ENCODE measurements at places on chromosomes 6 and 20.

- no peak for DNase-seq
Measured at GRCh38 chr20:61313396-61313795, 61.3 kb downstream of the CDH4 start.

DNA sequence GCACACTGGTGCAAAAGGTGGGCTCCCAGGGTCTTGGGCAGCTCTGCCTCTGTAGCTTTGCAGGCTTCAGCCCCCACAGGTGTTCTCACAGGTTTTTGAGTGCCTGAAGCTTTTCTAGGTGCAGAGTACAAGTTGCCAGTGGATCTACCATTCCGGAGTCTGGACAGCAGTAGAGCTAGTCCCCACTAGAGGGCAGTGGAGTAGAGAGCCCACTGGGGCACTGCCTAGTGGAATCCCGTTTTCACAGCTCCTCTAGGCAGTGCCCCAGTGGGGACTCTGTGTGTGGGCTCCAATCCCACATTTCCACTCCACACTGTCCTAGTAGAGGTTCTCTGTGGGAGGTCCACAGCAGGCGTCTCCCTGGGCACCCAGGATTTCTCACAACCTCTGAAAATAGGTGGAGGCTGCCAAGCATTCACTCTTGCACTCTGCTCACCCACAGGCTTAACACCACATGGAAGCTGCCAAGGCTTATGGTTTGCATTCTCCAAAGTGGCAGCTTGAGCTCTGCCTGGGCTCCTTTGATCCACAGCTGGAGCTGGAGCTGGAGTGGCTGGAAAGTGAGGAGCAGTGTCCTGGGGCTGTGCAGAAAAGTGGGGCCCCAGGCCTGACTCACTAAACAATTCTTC, 86.3 kb upstream of the PROKR2 start:
- no peak for DNase-seq

DNA sequence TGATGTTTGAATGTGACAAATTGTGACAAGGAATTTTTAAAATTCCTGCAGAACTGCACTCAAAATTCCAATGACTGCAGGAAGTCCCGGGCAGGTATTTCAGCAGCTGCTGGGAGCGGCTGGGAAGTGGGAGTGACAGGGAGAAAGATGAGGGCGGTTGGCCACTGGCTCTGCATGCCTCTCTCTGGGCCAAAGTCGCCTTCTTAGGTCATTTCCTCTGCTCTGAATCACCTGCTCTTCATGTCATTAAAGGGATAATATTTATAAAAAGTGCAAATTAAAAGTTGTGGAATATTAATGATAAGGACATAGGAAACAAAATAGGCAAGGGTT, 43.9 kb downstream of the RAMACL start:
- no peak for DNase-seq

- no peak for DNase-seq
Measured at GRCh38 chr6:108294297-108294726, 542 bp upstream of the AFG1L start.

GRCh38 chr6:108560463-108561308, at the start of gene FOXO3:
Gene FOXO3, plus strand, starts transcription at chr6:108560917. Its CDS starts 292 bp downstream, at chr6:108561209.
- DNase-seq: peak; percentile 97

DNA sequence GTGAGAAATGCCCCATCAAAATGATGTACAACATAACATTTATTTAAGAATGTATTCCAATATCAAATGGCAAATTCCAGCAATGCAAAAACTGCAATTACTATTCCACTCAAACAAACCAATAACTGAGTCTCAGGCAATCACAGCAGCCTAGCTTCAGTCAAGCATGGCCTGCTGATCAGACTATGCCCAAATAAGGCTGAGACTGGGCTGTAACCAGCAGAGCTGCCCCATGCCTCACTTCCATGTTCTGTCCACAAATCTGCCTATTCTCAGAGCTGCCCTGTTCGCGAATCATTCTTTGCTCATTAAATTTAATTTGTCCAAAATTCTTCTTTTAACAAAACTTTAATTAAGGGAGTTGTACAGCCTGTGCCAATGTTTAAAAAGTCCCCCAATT, 155.4 kb downstream of the FNDC1 start:
- no peak for DNase-seq

DNA sequence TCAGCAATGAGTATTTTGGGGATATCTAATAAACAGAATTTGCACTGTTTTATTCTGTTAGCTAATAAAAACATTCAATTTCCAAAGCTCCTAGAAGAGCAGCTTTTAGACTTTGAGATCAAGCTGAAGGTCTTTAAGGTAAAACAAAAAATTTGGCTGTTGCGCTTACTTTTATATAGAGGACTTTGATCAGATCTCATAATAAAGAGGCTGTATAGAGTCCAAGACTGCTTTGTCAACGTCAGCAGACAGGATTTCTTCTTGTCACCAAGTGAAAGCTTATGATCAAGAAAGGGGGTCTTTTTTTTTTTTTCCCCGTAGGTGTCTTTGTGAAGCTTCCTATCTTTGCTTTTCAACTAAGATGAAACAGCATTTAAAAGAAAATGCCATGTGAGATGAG, 556.5 kb upstream of the SLC35B3 start:
- no peak for DNase-seq

DNA sequence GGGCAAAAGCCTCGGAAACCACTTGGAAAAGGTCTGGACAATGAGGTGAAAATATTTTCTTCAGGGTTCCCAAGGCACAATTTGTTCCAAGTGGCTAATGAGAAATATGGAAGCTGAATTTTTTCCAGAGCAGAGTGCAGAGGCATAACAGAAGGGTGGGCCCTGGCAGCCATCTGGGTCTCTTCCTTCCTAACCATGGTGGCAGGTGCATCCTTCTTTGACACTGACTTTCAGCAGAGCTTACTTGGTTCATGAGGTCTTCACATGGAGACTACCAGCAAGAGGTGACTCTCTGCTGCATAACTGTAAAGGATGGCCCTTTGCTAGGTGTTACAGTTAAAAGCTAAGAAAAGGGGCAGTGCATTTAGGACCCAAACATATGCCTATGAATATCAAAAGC, 522.9 kb downstream of the KIF16B start:
- no peak for DNase-seq

DNA sequence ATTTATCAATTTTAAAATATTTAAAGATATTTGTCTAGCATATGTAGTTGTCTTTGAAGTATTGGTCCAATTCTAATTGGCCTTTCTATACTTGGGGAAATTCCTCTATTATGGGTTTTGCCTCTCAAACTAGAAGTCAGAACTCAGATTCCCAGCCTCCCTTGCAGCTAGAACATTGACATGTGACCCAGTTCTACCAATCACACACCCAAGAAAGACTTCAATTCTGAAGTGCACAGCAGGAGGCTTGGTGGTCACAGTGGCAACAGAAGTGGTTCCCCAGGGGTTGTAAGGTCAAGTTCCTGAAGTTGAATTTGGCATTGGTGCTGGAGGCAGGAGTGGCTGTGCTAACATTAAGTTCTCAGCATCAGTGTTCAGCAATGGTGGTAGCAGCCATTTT, 14.8 kb upstream of the FKBP5 start:
- no peak for DNase-seq

DNA sequence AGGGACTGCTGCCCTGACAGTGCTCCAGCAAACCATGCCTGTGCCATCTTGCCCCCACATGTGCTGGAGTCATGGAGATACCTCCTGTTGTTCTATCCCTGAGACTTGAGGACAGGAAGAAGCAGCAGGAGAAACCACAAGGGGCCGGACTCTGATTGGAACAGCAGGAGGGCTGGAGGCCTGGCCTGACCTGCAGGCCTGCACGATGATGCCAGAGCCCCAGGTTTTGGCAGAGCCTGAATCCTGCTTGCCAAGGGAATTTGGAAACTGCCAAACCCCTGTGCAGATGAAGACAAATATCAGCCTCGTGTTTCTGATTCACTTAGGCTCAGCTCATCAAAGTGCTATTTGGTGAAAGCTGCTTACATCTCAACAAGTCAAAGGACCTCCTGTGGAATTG, 177.6 kb downstream of the MAFB start:
- no peak for DNase-seq

DNA sequence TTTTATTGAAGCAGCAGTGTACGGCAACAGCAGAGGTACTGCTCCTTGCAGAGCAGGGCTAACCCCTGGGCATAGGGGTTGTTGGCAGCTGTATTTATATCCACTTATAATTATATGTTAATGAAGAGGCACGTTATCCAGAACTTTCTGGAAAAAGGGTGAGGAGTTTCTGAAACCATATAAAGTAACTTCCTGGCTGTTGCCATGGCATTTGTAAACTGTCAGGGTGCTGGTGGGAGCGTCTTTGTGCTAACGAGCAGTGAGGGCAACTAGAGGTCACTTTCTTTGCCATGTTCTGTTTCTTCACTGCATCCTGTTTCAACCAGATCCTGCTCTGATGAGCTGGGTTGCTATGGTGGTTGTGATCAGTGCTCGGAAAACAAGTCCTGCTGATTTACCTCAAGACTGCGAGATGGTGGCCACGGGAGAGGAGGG, 11.1 kb upstream of the ARFGEF2 start:
- DNase-seq: no peak

DNA sequence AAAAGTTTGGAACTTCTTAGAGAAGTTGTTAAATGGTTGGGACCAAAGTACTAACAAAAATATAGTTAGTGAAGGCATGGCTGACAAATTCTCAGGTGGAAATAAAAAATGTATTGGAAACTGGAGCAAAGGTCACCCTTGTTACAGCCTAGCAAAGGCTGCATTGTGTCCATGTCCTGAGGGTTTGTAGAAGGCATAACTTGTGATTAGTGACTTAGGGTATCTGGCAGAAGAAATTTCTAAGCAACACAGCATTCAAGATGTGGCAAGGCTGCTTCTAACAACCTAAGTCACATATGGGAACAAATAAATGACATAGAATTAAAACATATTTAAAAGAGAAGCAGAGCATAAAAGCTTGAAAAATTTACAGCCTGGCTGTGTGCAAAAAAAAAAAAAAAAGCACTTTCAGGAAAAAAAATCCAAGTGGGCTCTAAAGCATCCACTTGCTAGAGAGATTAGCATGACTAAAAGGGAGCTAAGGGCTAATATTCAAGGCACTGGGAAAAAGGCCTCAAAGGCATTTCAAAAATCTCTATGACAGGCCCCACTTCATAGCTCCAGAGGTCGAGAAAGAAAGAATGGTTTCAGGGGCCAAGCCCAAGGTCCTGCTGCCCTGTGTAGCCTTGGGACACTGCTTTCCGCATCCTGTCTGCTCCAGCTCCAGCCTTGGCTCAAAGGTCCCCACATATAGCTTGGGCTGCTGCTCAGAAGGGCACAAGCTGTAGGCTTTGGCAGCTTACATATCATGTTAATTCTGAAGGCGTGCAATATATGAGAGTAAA, 453.2 kb upstream of the PTCHD4 start:
- no peak for DNase-seq

GRCh38 chr6:63418741-63419140, 99.0 kb upstream of the LGSN start:
- DNase-seq: no peak

DNA sequence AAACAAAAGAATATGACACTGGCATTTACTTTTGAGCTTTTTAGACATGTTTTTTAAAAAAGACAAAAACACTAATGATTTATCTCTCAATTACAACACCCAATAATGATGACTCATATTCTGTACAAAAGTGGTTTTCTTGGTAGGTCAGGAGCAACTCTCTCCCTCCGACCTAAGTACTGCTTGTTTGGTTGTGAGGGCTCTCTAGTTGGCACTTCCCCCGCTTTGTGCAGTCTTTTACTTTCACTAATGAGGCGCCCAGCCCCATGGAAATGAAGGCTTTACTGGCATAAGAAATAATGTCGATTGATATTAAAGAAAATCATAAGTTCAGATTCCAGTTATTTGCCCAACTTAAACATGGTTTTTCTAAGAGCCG, 1.3 kb downstream of the KPNA5 start:
- no peak for DNase-seq

GRCh38 chr6:135183532-135184440, 2.7 kb downstream of the MYB start:
- no peak for DNase-seq

DNA sequence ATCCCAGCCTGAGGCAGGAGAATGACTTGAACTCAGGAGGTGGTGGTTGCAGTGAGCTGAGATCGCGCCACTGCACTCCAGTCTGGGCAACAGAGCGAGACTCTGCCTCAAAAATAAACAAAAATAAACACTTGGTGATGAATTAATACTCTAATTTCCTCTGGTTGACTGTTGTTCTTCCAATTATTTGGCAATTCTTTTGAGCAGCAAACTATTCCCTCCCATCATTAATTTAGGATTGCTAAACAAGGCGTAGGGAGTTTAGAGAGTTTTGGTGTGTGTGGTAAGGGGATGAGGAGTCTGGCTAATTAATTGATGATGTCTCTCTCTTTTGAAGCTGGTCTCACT, 2.7 kb upstream of the ID1 start:
- no peak for DNase-seq

- DNase-seq: no peak
Measured at GRCh38 chr6:117264369-117264691, 1.0 kb upstream of the VGLL2 start.

- DNase-seq: no peak
Measured at GRCh38 chr6:71197267-71197666, 91.3 kb upstream of the OGFRL1 start.

- DNase-seq: no peak
Measured at GRCh38 chr6:100078509-100078908, 84.5 kb upstream of the MCHR2 start.

DNA sequence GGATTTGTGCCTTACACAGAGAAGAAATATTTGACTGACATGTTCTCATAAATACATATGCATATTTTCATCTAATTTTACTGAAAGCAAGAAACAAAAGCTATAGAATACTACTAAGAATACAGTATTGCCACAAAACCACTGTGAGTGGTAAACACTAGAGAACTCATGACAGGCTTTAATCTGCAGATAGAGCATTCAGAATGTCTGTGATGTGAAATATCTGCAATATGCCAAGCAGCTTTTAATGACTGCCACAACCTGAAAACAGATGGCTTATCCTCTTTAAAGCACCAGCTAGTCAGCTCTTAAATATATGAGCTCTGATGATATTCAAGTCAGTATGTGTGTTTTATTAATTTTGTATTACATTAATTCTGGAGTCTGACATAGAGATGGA, 3.4 kb downstream of the NAPB start:
- DNase-seq: no peak

DNA sequence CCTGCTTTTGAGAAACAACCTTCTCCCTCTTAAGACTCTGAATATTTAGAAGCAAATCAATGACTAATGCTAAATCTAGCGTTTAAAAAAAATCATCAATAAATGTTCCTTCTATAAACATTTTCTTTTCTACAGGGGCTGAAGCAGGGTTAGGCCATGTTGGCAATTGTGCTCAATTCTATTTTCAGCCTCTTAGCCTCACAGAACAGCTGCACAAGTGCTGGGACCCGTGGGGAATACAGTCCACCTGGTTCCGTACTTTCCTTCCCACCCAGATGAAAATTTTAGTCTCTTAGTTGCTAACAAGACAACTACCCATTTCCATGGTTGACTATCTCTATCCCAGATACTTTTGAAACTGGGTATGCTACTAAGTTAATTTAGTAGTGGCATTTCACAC, 138.6 kb downstream of the RPS12 start:
- no peak for DNase-seq

DNA sequence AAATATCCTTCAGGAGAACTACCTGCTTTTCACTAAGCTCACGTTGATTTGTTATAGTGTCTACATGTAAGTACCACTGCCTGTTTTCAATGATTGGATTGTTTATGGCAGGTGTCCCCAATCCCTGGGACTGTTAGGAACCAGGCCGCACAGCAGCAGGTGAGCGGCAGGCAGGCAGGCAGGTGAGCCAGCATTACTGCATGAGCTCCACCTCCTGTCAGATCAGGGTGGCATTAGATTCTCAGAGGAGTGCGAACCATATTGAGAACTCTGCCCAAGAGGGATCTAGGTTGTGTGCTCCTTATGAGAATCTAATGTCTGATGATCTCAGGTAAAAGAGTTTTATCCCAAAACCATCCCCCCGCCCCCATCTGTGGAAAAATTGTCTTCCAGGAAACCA, 303.3 kb downstream of the EYA4 start:
- no peak for DNase-seq
